NCI-H510A treated with DMSO at 0.1 percent for 48 hours (cell line): ENCODE measurements at places on chromosomes 3 and 15.

DNA sequence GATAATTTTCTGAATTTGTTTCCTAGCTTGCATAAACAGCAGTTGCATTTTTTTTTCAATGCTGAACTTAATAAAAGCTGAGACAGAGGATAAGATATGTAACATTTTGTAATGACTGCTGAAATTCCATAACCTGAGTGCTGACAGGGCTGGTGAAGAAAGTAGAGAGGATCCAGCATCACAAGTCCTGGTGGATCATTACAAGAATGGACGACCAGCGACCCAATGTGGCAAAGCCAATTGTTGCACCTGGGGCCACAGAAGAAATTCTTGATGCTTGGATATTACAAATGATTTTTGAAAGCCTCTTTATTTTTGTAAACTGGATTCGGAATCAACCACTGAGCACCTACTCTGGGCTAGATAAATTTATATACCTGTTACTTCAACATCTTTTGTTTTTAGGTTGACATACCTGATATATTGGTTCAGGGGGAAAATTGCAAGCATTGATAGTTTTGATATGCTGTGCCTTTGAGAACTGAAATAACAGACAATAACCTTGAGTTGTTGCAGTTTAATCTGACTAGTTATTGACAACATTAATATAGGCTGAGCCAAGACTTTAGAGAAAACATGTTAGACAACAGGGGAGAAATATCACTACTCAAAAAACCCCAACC, 3.9 kb upstream of the ACTL6A start:
- DNase-seq = peak; percentile 47

GRCh38 chr15:51266656-51267050, 71.7 kb downstream of the CYP19A1 start:
- DNase-seq = no peak

- no peak for DNase-seq
These were observed 46.4 kb upstream of the PHLDB2 start for GRCh38 chr3:111812701-111813100.

GRCh38 chr3:139323146-139323545, 20.7 kb upstream of the MRPS22 start:
- DNase-seq = no peak
